ENCODE measurements at places on chromosomes 3 and 15. TPM values are rescaled to one million over a fixed set of nuclear protein-coding genes. Genes with fewer than 3 reads are reported as not detected.
A peak's percentile ranks its signal among the peaks of the same experiment; 100 is the strongest.

GRCh38 chr3:137047240-137047639 is 89.5 kb downstream of the IL20RB start:
- DNase-seq, result no peak

DNA sequence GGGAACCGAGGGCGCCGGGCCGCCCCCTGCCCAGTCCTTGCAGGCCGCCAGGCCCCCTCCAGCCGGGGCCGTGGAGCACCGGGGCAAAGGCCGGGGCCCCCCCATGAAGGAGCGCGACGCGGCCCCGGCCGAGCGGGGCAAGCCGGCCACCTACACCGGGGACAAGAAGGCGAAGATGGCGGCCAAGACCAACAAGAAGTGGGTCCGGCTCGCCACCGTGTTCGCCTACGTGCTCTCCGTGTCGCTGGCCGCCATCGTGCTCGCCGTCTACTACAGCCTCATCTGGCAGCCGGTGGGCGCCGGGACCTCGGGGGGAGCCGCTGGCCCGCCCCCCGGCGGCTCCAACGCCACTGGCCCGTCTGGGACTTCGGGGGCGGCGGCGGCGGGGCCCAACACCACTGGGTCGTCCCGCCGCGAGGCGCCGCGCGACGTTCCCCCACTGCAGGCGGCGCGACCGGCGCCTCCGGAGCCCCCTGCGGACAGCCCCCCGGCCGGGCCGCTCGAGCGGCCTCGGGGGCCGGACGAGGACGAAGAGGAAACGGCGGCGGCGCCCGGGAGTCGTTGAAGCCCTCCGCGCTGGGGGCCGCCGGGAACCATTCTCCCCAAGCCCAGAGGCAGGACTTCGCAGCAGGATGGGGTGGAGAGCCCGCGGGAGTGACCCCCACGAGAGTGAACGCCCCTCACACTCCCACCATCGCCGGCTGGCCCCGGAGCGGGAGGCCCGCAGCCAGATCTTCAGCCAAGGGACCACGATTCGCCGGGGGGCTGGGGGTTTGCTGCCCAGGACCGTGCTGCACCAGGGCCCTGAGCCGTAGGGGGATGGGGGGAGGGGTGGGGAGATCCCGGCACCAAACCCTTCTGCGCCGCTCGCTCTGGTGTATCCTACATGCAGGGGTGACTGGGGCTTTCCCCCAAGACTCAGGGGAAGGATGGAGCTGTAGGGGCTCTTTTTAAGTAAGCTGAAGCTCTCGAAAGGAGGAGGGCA is 753 bp downstream of the INAFM2 start:
- peak; percentile 56 for DNase-seq

DNA sequence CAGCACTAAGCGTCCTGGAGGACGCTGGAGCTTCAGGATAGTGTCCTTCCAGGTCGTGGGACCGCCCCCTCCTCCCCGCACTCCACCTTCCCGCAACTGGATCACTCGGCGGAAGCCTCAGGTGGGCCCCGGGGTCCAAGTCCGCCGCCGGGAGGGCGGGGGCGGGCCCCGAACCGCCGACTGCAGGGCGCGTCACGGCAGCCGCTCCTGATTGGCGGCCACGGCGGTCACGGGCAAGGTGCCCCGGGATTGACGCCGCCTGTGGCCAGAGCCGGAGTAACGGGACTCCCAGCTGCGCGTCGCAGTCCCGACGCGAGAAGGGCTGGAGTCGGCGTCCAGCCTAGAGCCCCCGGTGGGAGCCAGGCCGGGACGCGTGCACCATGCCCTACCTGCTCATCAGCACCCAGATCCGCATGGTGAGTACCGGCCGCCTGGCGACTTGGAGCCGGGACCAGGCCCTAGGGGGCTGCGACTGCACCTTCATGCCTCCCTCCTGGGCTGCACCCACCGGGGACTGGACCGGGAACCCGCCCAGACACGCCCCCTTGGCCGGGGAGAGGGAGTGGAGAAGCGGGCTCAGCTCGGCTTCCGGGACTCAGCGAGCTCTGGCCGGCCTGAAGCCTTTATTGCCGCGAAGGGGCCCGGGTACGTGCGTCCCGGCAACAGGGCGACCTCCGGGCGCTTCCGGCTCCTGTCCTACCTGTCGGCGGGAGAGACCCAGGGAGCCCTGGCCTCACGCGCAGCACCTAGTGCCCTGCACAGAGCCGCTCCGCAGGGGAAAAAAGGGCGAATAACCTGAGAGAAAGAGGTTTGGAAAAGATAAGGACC is at the start of gene GCHFR:
Gene GCHFR (plus strand): TSS at position 268 of the 828 bp plus-strand sequence. CDS start 113 bp downstream, at position 381.
- peak; percentile 82 for DNase-seq

- no peak for DNase-seq
Measured at GRCh38 chr3:51434110-51434509, 43.0 kb downstream of the RBM15B start.

PGBD4 gene
- 0.99 TPM for polyA plus RNA-seq

MORC1 gene
- polyA plus RNA-seq, result not detected

GRCh38 chr15:100901296-100901695 is 17.9 kb upstream of the LRRK1 start:
- DNase-seq, result no peak

MYL3 gene
- 0.68 TPM for polyA plus RNA-seq

DNA sequence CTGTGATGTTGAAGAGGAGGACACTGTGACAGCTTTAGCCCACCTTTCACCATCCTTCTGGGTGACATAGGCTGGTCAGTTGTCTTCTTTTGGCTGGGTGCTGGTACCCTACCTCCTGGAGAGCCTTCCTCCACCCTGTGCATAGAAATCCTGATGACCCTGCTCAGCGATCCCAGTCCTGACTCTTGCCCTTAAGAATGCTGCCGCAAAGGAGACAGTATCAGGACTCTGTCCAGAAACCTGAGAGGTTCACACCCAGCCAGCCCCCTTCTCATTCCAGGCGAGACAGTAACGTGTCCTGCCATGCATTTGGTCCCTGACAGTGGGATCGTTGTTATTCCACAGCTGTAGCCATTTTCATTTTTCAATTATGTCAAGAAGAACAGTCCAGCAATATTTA is 312.8 kb upstream of the CHRM5 start:
- no peak for DNase-seq

Data from GM23248 (cell line).